ENCODE measurements at places on chromosomes 2 and 18.
A peak's percentile ranks its signal among the peaks of the same experiment; 100 is the strongest.

GRCh38 chr2:226752887-226753286 lies 46.7 kb downstream of the IRS1 start:
- DNase-seq, result no peak

- no peak for DNase-seq
Measured at GRCh38 chr2:847669-848068, 103.0 kb upstream of the SNTG2 start.

DNA sequence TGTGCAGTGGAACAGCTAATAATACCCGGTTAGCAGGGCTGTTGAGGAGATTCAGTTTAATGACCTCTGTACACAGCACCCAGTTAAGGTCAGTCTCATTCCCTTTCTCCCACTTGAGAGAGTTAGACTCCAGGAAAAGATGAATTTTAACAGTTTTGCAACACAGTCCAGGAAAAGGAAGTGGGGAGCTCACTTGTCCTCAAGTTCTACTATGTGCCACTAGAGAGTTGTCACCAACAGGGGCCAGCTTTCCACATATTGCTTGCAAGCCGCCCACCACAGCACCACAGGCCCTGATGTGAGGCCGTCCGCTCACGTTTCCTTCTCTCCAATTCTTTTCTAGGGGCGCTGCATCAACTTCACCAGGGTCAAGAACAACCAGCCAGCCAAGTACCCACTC lies 142.1 kb downstream of the GFPT1 start:
- peak; percentile 6 for DNase-seq

DNA sequence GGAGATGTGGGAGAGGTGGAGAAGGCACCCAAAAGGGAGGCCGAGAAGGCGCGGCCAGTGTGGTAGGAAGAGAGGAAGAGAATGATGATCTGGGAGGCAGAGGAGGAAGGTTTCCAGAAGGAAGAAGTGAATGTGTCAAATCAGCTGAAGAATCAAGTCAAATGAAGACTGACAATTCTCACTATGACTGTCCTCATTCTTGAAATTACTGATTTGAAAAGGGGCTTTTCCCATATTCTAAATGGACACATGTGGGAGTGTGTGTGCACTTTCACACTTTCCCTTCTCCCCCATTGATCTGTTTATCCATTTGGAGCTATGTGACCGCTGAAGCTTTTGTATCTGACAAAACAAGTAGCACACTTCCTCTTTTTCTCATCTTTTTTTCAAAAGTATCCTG lies 6.1 kb downstream of the AFF3 start:
- DNase-seq, result no peak

DNA sequence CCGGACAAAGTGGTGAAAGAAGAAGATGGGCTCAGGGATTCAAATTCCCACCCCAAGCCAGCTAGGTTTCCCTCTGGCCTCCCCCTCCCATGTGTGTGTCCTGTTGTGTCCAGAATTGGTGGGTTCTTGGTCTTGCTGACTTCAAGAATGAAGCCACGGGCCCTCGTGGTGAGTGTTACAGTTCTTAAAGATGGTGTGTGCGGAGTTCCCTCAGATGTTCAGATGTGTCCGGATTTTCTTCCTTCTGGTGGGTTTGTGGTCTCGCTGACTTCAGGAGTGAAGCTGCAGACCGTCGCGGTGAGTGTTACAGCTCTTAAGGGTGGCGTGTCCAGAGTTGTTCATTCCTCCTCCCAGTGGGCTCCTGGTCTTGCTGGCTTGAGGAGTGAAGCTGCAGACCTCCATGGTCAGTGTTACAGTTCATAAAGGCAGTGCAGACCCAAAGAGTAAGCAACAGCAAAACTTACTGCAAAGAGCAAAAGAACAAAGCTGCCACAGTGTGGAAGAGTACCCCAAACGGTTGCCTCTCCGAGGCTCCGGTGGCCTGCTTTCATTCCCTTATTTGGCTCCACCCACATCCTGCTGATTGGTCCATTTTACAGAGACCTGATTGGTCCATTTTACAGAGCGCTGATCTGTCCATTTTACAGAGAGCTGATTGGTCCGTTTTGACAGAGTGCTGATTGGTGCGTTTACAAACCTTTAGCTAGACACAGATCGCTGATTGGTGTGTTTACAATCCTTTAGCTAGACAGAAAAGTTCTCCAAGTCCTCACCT lies 37.7 kb upstream of the KLF11 start:
- DNase-seq, result no peak

- no peak for DNase-seq
Measured at GRCh38 chr2:159441182-159441581, 154.7 kb upstream of the WDSUB1 start.

DNA sequence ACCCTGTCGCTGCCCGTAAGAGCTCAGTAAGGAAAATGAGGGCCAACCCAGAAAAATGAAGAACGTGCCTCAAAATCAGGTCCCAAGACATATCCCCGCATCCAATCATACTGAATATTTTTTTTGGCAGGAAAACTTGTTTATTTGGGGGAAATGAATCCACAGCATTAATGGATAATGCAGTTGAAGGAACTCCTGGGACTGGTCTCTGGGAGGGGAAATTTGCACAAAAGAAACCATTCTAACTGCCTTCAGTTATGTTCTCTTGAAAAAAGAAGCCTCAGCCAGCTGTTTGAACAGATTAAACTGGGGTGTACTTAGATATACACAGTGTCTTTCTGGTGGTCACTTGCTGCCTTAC lies 61.3 kb downstream of the SPRED2 start:
- DNase-seq, result no peak

- no peak for DNase-seq
Measured at GRCh38 chr2:101361522-101361921, 25.8 kb downstream of the CREG2 start.

DNA sequence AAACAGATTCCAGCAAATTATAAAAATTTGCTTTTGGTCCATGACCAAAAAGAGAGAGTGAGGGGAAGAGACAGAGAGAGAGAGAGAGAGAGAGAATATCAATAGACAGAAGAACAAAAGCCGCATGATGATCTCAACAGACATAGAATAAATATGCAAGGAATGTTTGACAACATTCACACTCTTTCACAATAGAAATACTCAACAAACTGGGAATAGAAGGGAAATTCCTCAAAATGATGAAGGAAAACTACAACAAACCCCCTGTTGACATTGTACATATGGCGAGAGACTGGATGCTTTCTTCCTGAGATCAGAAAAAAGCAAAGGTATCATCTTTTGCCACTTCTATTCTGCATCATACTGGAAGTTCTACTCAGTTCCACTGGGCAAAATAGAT lies 309.7 kb downstream of the RAD51AP2 start:
- no peak for DNase-seq

GRCh38 chr18:70377317-70377799 lies 88.5 kb downstream of the SOCS6 start:
- no peak for DNase-seq

GRCh38 chr2:20456116-20456571 lies 9.3 kb downstream of the RHOB start:
- DNase-seq, result no peak

DNA sequence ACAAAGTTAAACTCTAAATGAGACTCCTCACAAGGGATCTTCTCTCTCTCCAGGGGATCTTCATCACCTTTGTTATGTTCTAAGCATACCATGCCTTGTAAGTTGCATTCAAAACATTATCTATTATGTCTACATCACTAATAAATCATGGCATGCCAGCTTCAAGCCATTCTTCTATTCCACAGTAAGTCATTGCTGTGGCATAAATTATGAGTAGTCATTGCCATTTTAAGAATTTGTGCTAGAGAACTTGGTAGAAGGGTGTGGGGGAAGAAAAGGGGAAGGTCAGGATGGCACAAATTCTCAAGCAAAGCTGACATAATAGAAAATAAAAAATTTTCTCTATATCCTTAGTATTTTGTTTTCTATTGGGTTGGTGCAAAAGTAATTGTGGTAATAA lies 33.5 kb downstream of the BARD1 start:
- DNase-seq, result no peak

DNA sequence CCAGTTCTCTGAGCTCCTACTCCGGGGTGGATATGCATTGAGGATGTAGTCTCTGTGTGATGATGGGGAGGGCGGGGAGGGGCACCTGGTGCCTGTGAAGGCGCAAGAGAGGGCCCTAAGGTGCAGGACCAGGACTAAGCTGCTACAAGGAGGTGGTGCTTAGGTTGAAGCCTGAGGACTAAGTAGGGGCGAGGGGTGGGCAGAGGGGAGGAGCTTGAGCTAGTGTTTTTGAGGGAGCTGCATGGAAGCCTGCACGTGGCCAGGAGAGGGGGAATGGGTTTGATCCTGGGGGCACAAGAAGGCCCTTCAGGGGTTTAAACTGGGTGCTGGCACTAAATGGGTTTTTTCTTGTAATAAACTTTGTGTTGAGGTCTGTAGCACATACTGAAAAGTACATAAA lies 105.0 kb downstream of the UGGT1 start:
- DNase-seq, result no peak

DNA sequence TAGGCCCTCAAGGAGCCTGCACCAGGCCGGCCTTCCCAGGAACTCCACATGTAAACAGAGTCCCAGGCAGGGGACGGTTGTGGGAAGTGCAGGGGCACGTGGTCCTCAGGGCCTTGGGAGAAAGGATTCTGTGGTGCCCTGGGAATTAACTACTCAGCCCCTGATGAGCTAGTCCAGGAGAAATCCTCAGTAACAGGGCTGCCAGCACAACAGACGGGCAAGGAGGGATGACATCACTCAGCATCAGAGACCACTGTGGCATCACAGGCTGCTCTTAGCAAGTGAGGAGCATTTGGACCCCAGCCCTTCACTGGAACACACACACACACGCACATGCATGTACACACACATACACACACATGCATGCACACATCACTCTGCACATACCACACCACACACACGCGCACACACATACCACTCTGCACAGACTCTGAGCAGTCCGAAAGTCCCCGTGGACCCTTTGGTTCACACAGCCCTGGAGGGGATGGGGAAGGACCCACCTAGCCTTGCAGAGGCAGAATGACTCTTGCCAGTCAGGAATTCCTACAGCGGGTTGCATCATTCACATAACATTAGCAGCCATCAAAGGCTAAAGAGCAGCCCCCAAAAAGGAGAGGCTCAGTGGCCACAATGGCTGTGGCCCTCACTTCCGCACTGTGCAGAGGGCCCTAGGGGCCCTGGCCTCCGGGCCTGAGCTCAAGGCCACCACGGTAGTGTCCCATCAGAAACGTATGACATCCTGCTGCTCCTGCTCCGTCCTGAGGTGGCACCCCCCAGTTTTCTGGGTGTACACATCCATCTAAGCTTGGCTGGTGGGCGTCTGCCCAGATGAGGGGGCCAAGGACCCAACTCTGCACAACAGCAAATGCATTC lies 1.9 kb upstream of the NMUR1 start:
- DNase-seq, result no peak

DNA sequence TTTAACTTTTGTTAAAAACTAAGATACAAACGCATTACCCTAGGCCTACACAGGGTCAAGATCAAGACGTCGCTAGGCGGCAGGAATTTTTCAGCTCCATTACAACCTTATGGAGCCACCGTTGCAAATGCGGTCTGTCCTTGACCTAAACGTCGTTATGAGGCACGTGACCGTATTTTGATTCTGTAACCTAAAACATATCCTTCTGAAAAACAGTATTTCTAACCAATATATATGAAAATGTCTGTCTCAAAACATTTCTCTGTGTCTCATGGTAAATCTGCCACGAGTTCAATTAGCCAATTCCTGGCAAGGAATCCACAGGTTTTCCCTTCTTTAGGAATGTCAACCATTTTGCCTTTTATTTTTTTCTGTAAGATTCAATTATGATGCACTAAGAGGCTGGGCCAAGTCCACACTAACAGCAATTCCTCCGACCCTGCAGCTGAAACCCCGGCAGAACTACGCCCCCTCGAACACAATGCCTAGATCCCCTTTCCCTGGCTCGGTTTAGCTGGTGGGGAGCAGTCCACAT lies 1.7 kb downstream of the RTN4 start:
- peak; percentile 25 for DNase-seq

DNA sequence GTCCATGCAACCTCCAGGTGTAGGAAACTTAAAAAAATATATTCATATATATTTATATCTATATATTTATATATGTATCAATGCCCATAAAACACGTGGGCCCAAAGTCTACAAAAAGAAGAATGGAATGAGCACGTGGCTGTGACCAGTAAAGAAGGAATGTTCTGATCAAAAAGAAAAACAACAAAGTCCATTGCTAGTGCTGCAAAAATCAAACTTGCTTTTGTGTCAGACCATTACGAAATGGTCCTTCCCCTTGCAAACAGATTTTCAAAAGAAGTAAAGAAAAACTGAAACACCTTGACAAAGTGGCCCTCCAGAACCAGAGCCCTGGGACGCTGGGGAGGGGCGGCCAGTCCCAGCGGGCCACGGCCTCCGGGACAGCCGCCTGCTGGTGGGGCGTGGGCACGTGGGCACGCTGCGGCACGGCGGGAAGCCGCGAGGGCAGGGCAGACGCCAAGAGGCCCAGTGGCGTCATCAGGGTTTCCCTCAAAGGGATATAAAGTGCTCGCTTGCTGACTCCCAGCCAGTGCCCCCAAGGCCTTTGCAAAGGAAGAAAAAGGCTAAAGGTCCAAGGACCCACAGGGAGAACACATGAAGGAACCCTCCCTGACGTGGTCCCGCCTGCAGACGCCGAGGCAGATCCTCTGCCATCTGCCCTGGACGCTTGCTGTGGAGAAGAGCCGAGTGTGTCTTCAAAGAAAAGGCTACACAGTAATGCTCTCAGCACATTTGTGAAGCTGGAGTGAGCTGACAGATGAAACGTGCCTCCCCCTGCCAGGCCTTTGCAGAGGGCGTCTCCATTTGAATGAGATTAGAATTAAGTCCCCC lies 201.8 kb downstream of the TWIST2 start:
- DNase-seq, result no peak

GRCh38 chr2:36301843-36302242 lies 53.7 kb upstream of the CRIM1 start:
- DNase-seq, result no peak

DNA sequence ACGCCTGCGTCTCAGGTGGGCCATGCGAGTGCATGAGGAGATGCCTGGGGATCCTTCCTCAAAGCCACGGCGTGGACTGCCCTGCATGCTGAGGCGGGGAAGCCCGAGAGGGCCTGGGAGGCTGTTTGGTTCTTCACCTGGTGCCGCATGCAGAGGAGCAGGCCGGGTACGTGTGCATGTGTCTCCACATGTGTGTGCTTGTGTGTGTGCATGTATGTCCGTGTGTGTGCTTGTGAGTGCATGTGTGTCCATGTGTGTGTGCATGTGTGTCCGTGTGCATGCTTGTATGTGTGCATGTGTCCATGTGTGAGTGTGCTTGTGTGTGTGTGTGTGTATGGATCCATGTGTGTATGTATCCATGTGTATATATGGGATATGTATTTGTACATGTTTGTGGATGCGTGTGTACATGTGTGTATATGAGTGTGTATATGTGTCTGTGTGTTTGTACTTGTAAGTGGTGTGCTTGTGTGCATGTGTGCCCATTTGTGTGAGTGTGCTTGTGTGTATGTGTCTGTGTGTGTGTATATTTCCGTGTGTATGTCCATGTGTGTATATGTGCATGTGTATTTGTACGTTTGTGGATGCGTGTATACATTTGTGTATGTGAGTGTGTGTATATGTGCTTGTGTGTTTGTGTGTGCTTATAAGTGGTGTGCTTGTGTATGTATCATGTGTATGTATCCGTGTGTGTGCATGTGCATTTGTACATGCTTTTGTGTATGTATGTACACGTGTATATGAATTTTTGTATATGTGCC lies 79.0 kb downstream of the PTGR3 start:
- no peak for DNase-seq

GRCh38 chr2:82289446-82289845 lies 1984.9 kb upstream of the LRRTM1 start:
- no peak for DNase-seq
